ENCODE measurements at places on chromosomes 16 and 17.

- no peak for DNase-seq
Observed at GRCh38 chr16:70644763-70645597, 1.4 kb upstream of the IL34 start.

DNA sequence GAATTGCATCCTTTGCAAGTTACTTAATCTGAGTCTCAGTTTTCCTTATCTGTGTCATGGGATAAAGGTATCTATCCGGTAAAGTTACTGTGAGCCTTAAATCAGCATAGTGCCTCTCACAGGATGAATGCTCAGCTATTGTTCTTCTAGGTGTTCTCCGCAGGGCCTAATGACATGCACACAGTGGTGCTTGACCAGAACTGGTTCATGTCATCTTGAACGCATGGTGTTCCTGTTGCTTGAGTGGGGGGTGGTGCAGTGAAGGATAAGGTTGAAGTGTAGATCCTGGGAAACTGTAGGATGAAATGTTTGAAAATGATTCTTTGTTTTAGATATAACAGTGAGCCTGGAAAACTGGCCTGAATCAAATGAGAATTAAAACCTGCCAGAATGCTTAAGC lies 4.0 kb downstream of the KRT40 start:
- DNase-seq: no peak

DNA sequence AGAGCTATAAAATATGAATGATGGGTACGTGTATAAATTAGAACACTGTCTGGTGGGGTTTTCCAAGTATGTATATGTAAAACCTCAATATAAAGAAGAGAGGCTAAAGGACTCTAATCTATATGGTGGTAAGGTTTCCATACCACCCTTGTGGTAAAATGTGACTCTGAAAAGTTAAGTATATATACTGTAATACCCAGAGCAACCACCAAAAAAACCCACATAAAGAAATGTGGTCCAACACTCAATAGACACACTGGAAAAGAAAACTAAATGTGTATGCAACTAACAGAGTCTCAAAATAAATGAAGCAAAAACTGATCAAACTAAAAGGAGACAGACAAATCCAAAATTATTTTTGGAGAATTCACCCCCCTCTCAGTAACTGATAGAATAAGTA lies 72.2 kb downstream of the XPO6 start:
- DNase-seq: no peak

GRCh38 chr16:16027728-16028310 lies 78.4 kb downstream of the ABCC1 start:
- DNase-seq: no peak

DNA sequence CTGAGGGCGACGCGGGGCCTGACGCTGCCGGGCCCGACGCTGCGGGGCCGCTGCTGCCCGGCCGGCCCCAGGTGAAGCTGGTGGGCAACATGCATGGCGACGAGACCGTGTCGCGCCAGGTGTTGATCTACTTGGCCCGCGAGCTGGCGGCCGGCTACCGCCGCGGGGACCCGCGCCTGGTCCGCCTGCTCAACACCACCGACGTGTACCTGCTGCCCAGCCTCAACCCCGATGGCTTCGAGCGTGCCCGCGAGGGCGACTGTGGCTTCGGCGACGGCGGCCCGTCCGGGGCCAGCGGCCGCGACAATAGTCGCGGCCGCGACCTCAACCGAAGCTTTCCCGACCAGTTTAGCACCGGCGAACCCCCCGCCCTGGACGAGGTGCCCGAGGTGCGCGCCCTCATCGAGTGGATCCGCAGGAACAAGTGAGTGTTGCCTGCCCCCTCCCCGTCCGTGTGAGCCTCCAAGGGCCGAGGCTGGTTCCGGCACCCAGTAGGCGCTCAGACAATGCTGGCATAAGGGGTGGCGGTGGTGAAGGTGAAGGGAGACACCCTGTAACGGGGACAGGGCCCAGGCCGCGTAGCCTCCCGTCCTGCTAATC lies 676 bp downstream of the CPD start:
- DNase-seq: peak; percentile 70

GRCh38 chr16:80285104-80285503 lies 255.7 kb upstream of the DYNLRB2 start:
- no peak for DNase-seq

GRCh38 chr17:78673395-78673794 lies 96.2 kb upstream of the DNAH17 start:
- no peak for DNase-seq

GRCh38 chr17:2083613-2084035 lies 28.7 kb downstream of the HIC1 start:
- DNase-seq: no peak

GRCh38 chr17:14019186-14019956 lies 49.9 kb upstream of the COX10 start:
- no peak for DNase-seq

GRCh38 chr16:360698-361336 lies 8.3 kb upstream of the AXIN1 start:
- DNase-seq: no peak

DNA sequence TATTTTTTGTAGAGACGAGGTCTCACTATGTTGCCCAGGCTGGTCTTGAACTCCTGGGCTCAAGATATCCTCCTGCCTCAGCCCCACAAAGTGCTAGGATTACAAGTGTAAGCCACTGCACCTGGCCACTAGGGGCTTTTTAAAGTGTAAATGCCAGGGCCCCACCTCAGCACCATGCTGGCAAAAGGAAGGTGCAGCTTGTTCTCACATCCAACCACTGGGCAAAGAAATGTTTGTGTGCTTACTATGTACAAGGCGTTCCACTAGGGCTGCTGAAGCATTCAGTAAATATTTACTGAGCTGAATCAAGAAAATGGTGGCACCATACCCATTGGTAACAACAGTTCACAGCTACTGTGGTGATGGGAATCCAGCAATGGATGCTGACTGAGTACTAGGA lies 22.6 kb downstream of the COG1 start:
- DNase-seq: no peak

GRCh38 chr16:16133943-16134604 lies 89.2 kb downstream of the ABCC6 start:
- DNase-seq: no peak

- DNase-seq: no peak
Observed at GRCh38 chr17:31738996-31739699, 119.9 kb downstream of the COPRS start.

GRCh38 chr17:12866244-12866643 lies 76.9 kb downstream of the ARHGAP44 start:
- no peak for DNase-seq

DNA sequence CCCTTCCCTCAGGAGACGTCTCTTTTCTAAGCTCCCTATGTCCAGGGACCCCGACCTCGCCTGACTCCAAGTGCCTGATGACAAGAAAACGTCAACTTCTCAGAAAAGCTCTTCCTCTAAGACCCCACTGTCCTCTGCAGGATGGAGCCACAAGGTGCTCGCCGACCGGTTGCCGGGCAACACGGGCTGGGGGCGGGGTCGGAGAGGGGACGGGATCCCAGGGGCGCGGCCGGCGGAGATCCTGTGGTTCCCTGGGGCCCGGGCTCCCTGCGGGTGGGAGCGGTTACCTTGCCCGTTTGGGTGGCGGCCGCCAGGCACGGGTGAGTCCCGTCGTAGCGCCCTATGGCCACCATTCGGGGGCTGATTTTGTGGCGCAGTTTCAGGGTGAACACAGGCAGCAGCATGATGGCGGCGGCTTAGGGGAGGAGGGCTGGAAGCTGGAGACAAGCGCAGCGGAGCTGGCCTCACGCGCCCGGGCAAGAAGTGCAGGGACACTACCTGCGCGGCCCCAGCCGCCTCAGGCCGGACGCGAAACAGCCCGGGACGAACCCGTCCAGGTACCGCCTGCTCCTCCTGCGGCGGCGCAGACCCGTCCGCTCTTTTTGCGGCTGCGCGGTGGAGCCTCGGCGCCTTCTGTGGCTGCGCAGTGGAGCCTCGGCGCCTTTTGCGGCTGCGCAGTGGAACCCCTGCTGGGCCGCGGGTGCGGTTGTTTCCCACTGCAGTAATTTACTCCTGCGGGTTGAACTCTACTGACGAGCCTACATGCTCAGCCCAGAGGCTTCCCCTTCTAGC lies at the start of gene BBS2:
BBS2 (minus strand) TSS at position 566 of the 792 bp plus-strand sequence; CDS start at position 404, 162 bp downstream.
- peak; percentile 94 for DNase-seq

DNA sequence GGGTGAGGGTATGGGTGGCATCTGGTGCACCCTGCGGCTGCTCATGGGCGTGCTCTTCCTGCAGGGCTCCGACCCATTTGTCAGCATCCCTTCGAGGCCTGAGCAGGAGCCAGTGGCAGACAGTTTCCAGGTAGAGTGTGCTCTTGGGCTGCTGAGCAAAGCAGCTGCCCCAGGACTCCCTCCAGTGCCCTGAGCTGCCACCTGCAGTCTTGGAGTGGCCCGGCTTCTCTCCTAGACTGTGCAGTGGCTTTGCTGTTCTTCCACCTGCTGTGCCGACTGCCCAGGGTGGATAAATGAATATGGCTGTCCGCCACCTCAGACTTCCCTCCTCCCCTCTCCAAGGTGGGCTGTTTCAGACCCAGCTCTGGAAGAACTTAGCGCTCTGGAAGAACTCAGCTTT lies 10.8 kb upstream of the JPT2 start:
- no peak for DNase-seq

DNA sequence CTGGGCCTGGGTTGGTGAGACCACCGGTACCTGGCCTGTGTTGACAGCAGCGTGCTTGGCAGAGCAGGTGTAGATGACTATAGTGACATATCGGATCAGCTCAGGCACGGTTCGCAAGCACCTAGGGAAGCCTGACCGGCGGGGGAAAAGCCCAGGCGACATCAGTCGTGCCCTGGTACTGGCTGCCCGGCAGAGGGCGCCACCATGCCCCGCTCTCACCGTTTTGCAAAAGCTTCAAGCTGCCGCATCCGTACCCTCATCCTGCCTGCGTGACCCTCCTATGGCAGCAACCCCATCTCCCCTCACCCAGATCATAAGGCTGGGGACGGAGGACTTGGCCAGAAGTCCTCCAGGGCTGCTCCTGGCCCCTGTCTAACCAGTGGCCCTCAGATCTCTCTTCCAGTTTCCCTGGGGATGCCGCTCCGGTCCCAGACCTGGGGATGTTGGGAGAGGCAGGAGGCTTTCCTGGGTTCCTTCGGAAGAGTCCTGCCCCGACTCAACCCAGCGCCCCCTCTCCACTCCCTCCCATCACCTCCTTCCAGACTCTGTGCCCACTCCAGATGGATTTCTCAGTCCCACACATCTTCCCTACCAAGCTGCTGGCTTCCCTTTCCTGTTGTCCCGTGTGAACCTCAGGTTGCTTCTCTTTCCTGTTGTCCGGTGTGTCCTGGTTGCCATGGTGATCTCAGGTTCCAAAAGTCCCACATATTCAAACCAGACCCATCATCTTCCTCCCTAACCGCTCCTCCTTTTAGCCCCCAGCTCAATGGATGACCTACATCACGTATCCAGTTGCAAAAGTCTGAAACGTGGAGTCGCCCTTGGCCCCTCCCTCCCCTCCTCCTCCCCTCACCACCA lies 13.7 kb downstream of the ALOX12B start:
- peak; percentile 78 for DNase-seq

- DNase-seq: peak; percentile 94
Observed at GRCh38 chr16:88719267-88719932, 13.1 kb downstream of the CTU2 start.

DNA sequence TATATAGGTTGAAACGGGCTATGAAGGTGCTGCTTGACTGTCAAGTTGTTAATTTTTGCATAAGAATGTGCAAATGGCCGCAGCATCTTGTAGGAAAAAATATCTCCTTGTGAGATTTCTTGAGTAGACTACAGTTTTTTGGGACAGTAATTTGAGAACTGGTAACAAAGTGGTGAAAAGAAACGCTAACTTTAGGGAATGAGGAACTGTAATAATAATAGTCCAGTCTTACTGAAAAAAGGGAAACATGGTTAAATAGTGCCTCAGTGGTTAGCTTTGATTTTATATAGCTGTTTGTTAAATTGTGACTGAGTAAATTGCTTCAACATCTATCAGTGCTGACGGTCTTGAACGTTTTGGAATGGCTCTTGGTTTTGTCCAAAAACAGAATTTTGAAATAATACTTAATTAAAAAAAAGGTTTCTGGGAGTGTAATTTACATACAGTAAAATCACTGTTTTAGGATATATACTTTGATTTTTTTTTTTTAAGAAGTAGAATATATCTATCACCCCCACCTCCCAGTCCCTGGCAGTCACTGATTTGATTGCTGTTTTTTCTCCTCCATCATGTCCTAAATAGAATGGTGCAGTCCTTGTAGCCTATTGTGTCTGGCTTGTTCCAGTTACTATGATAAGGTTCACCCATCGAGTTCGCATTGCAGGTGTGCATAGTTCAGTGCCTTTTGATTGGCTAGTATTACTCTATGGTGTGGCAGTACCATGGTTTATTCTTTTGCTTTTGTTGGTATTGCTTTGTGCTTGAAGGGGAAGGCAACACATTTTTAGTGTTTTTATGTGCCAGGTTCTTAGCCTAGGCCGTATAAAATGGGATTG lies 2.8 kb downstream of the HAPSTR1 start:
- no peak for DNase-seq

DNA sequence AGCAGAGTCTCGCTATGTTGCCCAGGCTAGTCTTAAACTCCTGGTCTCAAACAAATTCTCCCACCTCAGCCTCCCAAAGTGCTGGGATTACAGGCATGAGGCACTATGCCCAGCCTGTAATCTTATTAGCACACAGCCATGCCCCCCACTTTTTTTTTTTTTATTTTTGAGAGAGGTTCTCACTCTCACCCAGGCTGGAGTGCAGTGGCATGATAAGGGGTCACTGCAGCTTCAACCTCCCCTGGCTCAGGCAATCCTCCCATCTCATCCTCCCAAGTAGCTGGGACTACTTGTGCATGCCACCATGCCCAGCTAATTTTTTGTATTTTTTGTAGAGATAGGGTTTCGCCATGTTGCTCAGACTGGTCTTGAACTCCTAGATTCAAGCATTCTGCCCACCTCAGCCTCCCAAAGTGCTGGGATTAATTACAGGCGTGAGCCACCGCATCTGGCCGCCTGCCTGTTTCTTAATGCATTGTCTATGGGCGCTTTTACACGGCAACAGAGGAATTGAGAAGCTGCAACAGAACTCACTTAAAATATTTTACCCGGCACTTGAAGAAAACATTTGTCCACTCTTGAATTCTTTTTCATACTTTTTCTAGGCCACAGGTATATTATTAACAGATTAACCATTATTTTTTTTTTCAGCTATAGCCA lies 8.8 kb upstream of the CEP20 start:
- DNase-seq: no peak

Measured in sigmoid colon (tissue), 7 donors.